Activated T-helper 1 cell treated with Interleukin-2 at 50 U/mL for 16 hours (primary cell): ENCODE measurements at places on chromosomes 6 and 20.

DNA sequence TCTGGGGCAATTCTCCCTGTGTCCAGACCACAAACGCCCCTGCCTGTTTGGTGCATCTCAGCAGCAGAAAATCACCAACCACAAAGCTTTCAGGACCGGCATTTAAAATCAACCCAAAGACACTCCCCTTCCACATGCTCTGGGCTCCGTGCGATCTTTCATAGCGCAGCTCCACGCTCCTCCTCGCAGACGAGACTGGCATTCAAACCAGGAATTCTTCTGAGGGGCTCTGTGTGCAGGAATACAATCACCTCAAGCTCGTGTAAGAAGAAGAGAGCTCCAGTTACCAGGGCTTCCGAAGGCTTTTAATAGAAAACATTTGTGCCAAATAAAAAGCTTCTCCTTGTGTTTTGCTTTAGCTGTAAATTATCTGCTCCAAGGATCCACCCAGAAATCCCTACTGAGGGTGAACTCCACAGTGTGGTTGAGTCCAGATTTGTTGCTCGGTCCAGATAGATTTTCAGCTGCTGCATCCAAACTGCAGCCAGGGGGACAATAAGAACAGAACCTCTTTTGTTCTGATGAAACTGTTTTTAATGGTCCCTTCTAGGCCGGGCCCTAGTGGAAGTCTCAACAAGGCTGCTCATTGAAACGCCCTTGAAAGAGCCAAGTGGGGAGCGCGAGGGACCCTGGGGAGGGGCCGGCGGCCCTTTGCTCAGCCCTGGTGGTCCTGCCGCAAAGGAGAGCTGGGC, 16.4 kb upstream of the BMP7 start:
- DNase-seq = no peak

- no peak for DNase-seq
Measured at GRCh38 chr6:86682297-86682696, 255.0 kb upstream of the HTR1E start.

- DNase-seq = no peak
Measured at GRCh38 chr6:116395647-116396046, 24.9 kb downstream of the DSE start.

DNA sequence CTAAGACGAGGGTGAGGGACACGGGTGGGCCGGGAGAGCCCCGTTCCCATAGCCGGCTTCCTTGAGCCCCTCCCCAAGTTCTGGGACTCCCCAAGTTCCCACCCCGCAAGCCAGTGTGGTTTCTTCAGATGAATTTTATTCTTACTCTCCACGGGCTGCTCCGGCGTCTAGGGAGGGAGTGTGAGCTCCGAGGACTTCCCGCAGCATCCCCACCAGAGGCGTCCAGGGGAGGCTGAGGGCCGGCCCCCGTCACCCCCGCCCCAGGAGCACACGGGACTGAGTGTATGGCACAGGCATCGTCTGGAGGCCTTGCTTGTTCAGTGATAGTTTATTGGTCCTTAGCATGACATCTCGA, 10.0 kb upstream of the SLC4A11 start:
- DNase-seq = no peak

DNA sequence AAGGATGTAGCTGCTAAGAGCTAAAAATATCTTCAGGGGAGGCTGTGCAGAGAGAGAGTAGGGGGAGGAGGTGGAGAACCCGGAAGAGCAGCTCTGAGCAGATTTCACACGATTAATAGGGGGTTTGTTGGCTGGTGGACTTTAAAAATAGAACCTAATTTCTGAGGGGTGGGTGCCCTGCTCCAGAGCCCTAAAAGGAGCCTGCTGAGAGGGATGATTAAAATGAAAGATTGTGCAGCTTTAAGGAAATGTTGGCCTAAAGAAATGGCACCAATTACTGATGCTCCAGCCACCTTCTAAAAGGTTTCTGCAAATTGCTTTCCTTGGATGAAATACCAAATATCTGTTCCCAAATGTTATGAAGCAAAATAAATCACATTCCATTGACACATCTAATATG, 202.8 kb upstream of the BTBD3 start:
- no peak for DNase-seq

- peak; percentile 16 for DNase-seq
Measured at GRCh38 chr6:90294614-90294988, 2.0 kb downstream of the BACH2 start.

- no peak for DNase-seq
Measured at GRCh38 chr20:9348747-9349146, 165.6 kb upstream of the LAMP5 start.

- DNase-seq = no peak
Measured at GRCh38 chr6:25239498-25239897, 39.7 kb upstream of the CARMIL1 start.

GRCh38 chr6:139984317-139984716, 609.9 kb upstream of the CITED2 start:
- DNase-seq = no peak

DNA sequence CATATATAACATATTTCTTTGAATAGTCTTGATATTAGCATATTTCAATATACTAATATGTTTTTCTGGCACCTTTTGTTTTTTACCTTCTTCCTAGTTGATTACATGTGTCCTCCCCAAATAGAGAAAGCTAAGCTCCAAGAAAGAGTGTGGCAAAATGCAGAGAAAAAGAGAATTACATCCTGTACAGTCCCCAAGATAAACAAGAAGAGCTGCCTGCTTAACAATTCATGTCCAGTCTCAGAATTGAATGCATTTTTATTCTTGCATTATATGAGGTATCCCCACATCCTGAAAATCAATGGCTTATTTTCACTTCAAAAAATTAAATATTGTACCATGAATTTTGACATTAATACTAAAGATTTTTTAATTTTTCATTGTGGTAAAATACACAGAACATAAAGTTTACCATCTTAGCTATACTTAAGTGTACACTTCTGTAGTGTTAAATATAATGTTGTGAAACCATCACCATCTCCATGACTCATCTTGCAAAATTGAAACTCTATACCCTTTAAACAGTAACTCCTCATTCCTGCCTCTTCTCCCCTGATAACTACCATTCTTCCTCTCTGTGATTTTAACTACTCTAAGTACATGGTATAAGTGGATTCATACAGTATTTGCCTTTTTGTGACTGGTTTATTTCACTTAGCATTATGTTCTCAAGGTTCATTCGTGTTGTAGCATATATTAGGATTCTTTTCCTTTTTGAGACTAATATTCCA, 490.3 kb downstream of the COL12A1 start:
- no peak for DNase-seq

GRCh38 chr20:41393705-41394066, 27.1 kb upstream of the EMILIN3 start:
- no peak for DNase-seq

DNA sequence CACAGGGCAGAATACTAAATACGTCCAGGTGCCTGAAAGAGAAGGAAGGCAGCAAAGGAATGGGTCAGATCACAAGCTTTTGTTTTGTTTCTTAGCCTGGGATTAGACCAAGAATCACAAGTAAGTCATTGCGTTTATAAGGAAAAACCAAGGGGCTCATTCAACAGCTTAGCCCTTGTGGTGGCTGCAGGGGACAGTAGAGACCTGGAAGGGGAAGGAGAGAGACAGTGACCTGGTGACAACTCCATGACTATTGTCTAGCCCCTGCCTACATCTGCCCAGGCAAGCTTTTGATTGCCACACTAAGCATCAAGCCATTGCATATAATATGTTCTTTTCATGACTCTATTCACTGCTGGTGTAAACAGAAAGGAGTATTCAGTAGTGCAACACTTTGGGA, 30.2 kb upstream of the TBC1D7 start:
- DNase-seq = no peak

- DNase-seq = no peak
Measured at GRCh38 chr6:126140015-126140414, 153.7 kb downstream of the TRMT11 start.

- DNase-seq = no peak
Measured at GRCh38 chr6:70685494-70686180, 18.0 kb downstream of the SMAP1 start.

DNA sequence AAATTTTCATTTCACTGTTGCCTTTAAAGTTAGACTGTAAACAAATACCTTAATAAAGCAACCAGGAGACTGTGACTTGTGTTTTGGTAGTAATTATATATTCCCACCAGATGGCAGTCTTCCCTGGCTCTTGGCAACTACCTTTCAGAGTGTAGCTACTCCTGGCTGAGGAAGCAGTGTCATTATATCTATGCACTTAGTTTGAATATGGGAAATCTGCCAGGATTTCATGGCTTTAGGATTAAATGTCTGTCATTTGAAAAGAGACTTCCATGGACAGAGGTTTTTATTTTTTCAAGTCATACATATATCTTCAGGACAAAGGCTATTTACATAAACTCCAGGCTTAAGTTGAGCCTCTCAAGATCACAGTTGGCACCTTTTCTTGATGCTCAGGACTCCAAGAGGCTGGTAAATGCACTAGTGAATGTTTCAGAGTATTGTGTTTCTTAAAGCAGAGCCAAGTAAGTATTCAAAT, 160.1 kb downstream of the C6orf58 start:
- no peak for DNase-seq

- DNase-seq = no peak
Measured at GRCh38 chr20:49187330-49187850, 744 bp downstream of the STAU1 start.

- DNase-seq = no peak
Measured at GRCh38 chr20:17679941-17680835, 1.9 kb downstream of the RRBP1 start.
